ENCODE measurements at places on chromosomes 4 and X.

GRCh38 chr4:167452922-167453430 is 218.7 kb upstream of the SPOCK3 start:
- H3K27me3 ChIP-seq: no peaks in the 10 kb centered on the region
- no peaks in the 10 kb centered on the region for H3K36me3 ChIP-seq
- H3K27ac ChIP-seq: no peak overlapping the region

DNA sequence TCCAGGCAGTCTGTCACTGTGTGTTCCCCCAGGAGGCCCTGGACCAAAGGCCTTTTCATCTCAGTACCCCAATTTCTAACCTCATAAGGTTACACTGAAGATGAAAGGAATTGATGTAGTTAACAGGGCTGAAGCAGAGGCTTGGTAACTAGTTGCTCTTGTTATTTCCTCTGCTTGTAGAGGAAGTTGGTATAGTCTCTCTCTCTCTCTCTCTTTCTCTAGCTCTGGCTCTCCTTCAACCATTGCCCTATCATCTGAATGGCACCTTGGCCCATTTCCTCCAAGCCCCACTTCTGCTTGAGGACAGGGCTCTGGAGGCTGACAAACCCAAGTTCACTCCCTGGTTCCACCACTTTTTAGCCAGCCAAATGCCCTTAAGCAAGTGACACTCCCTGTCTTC is 96.1 kb downstream of the MAMLD1 start:
- peak overlapping the region; percentile 70 for H3K27ac ChIP-seq
- no peak overlapping the region for H3K4me3 ChIP-seq
- H3K36me3 ChIP-seq: no peaks in the 10 kb centered on the region

- no peak overlapping the region for H3K4me3 ChIP-seq
- no peak for DNase-seq
- no peak overlapping the region for H3K27ac ChIP-seq
- no peaks in the 10 kb centered on the region for H3K36me3 ChIP-seq
- H3K4me1 ChIP-seq: no peaks in the 10 kb centered on the region
- H3K27me3 ChIP-seq: peaks cover 14% of the 10 kb centered on the region
These were observed 24.0 kb downstream of the NPY5R start for GRCh38 chr4:163367651-163368050.

DNA sequence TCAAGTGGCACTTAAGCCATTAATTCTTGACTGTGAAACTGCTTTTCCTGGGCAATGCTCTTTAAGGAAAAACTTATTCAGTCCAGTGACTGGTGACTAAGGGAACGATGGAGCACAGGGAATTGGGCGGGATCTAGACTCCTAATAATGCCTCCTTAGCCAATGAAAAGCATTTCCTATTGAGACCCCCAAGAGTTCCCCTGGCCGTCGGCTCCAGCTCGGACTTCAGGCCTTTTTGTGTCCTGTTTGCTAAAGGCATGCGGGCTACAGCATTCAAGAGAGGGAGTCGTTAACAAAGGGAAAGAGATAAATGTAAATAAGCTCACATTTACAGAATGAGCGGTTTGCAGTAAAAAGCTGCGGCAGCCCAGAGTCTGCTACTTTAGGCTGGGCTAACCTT is at the start of gene LPAR4:
TSS of gene LPAR4 (plus strand) at position 232 of the 400 bp plus-strand sequence. CDS start 7,150 bp downstream, outside the sequence.
- H3K27me3 ChIP-seq: peaks cover 9% of the 10 kb centered on the region
- no peak within 1 kb of the TSS for H3K4me3 ChIP-seq
- H3K36me3 ChIP-seq: no peaks in the 10 kb centered on the region
- peak within 1 kb of the TSS; percentile 74 for H3K27ac ChIP-seq
- H3K4me1 ChIP-seq: no peaks in the 10 kb centered on the region
- DNase-seq: no peak

- peak overlapping the region; percentile 99 for H3K27ac ChIP-seq
- DNase-seq: no peak
- H3K36me3 ChIP-seq: no peaks in the 10 kb centered on the region
- peaks cover 27% of the 10 kb centered on the region for H3K4me1 ChIP-seq
- no peaks in the 10 kb centered on the region for H3K27me3 ChIP-seq
- peak overlapping the region; percentile 99 for H3K4me3 ChIP-seq
These were observed 30.7 kb downstream of the ARHGEF9 start for GRCh38 chrX:63754136-63754859.
